ENCODE measurements at places on chromosomes 3 and 15.

GRCh38 chr15:51751697-51752683 lies 593 bp downstream of the TMOD2 start:
- DNase-seq: no peak

- DNase-seq: no peak
Measured at GRCh38 chr3:191728186-191728585, 267.2 kb downstream of the PYDC2 start.

DNA sequence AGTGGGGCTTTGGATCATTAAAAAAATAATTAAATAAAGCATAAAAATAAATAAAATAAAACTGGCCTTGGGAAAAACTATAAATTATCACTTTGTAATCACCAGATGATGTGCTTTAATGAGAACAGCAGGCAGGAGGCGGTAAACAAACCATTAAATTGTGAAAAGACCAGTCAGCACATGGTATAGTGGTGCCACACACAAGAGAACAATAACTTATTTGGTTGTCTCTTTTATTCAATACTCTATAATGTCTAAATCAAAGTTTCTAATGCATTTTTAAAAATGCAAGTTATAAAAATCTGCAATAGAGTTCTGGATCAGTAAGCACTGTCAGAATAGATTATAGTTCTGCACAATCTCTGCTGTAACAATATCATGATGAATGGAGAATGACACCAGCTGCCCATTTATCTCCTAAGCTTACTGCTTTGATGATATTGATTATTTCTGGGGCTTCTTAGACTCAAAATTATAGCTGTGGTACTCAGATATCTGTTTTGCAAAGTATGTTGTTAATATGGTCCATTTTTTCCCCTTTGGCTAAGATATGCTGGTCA lies 259.3 kb downstream of the NAALADL2 start:
- DNase-seq: no peak

DNA sequence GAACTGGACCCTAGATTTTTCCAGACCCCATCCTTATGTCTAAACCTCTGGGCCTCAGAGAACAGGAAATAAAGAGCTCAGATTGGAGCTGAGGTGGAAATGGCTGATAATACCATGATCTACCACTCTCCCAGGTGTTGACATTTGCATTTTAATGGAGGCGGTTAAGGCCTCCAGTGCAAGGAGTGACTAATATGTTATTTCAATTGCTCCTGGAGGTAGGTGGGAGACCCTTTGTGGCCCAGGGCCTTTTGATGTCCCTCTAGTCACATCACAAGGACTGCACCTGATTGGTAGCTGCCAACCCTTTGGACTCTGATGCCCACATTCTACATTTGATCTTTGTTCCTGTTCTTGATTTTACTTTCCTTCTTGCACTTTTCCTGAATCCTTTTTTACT lies 9.0 kb upstream of the ADCY5 start:
- no peak for DNase-seq

DNA sequence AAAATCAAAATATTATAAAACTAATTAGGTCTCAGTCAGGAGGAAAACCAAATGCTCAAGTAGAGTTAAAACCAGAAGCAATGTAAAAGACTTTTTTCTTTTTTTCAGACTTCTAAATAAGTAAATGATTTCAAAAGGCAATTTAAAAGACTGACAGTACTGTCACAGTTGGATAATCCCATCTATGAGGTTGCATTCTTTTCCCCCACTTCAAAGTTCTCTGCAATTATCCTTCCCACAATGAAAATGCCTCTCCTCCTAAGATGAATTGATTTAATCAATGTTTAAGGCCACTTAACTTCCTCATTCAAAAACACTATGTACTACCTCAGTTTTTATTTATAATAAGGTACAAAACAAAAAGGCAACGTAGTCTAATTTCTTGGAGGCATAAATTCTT lies 8.1 kb downstream of the MRPL3 start:
- no peak for DNase-seq

- no peak for DNase-seq
Measured at GRCh38 chr3:99410789-99411311, 227.5 kb upstream of the COL8A1 start.

GRCh38 chr15:60520825-60521368 lies 42.0 kb upstream of the ICE2 start:
- peak; percentile 55 for DNase-seq
